ENCODE measurements at places on chromosomes 1 and 21.

GRCh38 chr1:10054465-10054864 is 21.7 kb downstream of the UBE4B start:
- DNase-seq: no peak

GRCh38 chr21:43574741-43575472 is 84.4 kb downstream of the HSF2BP start:
- DNase-seq: no peak

DNA sequence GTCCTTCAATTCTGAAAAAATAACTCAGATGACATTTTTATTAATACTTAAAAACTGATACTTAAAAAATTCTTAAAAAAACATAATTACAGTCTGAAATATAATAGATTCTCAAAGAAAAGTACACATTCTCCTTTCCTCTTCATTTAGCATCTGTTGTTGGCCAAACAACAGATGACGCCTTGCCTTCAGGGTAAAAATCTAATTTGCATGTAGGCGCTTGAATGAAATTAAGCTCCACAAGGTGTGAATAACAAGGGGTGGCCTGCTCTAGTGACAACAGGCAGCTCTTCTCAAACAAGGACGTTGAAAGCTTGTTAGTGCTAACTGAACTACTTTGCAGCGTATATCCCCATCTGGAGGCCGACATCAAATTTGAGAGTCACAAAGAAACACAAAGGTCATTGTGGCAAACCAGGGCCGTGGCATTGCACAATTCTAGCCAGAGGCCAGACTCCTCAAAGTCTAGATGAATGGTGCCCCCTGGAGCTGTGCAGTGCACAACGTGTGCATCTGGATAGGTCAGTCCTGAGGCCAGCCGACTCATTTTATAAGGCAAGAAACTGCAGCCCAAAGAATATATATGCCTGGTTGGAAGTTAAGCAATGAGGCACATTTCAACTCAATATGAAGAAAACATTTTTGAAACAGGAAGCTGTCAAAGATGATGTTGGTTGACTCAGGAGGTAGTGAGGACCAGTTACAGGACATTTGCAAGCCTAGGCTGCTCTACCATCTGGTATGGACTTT is 459.2 kb upstream of the RUNX1 start:
- DNase-seq: no peak

DNA sequence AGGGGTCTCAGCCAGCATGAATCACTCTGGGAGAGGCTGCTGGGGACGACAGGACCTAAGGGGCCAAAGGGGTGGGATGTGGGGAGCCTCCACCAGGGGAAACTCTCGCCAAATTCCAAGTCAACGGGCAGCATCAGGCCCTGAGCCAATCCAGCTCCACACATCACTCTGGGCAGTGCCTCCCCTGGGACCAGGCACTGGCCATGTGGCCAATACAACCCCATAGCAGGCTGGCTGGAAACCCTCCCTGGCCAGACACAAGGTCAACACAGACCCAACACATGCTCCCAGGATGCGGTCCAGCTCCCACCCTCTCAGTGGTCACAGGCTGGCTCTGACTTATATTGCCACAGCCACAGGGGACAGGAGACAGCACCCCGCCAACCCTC is 60.0 kb downstream of the MEGF6 start:
- DNase-seq: no peak

GRCh38 chr1:226370144-226370923 is 37.6 kb downstream of the PARP1 start:
- DNase-seq: no peak

DNA sequence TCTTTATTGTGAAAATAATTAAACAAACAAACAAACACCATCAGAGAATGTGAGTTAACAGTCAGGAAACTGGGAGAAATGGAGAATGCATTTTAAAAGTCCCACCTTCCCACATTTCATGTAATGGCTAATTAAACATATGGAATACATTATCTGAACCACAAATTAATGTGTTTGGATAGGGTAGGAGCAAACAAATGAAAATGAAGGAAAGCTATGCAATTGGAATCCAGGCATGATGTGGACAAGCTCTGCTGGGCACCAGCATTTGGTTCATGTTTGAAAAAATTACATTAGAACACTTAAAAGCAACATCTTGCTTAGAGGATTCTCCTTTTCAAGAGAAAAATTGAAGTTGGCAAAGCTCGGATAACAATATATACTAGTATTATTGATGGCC is 628.1 kb downstream of the LMO4 start:
- DNase-seq: no peak

- no peak for DNase-seq
Measured at GRCh38 chr1:71618191-71618590, 537.4 kb upstream of the ZRANB2 start.

GRCh38 chr1:115880981-115881672 is 40.2 kb upstream of the NHLH2 start:
- no peak for DNase-seq

- no peak for DNase-seq
Measured at GRCh38 chr1:223338811-223339746, 24.9 kb downstream of the SUSD4 start.

DNA sequence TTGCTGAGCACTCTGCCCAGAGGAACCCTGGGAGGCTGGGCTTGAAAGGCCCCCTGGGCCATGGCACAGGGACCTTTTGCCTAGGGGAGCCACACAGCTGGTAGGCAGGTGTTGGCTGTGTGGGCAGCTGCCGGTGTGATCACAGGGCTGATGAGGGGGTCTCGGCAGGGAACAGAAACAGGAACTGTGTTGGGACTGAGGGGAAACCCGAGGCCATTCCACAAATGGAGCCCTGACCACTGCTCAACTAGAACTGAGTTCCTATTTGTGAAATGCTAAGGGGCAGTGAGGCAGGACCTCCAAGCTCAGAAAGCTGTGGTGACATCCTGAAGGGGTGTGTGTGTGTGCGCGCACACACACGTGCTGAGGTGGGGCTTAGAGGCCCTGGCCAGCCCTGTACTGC is 6.4 kb upstream of the THEM5 start:
- no peak for DNase-seq

DNA sequence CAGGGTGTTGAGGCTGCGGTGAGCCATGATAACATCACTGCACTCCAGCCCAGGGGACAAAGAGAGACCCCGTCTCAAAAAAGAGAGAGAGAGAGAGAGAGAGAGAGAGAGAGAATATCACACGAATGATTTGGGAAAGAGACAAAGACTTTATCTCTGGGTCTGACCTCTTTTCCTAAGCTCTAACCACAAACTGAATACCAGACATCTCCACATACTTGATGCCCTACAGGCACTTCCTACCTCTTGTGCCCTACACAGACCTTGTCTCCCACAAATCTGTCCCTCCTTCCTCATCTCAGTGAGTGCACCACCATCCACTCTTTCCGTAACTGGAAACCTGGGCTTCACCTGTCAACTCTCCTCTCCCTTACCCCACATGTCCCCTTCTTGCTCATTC is 27.0 kb upstream of the PTCH2 start:
- no peak for DNase-seq

- DNase-seq: no peak
Measured at GRCh38 chr1:4557949-4558348, 96.5 kb upstream of the AJAP1 start.

DNA sequence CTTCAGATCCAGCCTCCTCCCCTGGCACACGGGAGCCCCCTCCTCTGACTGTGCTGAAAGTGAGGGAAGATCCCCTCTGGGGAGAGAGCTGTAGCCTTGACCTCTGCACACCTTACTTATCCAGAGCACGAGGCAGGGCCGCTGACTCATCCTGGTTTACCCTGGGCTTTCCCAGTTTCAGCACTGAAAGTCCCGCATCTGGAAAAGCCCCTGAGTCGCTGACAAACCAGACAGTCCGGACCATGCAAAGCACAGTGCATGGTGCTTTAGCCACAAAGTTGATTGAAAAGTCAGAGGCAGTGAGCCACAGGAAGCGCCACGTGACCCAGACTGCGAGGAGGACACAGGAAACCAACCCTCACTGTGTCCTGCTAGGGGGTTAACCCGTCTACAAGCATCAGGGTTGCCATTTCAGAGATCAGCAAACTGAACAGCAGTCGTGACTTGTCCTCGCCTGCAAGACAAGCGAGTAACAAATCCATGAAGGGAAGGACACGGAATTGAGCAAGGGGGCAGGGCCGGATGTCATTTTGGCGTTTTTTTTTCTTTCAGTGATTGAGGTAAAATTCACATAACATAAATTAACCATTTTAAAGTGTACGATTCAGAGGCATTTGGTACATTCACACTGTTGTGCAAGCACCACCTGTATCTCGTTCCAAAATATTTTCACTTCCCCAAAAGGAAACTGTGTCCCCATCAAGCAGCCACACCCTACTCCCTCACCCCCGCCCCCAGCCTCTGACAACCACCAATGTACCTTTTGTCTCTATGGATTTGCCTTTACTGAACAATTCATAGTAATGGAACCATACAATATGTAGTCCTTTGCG is 19.9 kb upstream of the IFNGR2 start:
- DNase-seq: no peak

DNA sequence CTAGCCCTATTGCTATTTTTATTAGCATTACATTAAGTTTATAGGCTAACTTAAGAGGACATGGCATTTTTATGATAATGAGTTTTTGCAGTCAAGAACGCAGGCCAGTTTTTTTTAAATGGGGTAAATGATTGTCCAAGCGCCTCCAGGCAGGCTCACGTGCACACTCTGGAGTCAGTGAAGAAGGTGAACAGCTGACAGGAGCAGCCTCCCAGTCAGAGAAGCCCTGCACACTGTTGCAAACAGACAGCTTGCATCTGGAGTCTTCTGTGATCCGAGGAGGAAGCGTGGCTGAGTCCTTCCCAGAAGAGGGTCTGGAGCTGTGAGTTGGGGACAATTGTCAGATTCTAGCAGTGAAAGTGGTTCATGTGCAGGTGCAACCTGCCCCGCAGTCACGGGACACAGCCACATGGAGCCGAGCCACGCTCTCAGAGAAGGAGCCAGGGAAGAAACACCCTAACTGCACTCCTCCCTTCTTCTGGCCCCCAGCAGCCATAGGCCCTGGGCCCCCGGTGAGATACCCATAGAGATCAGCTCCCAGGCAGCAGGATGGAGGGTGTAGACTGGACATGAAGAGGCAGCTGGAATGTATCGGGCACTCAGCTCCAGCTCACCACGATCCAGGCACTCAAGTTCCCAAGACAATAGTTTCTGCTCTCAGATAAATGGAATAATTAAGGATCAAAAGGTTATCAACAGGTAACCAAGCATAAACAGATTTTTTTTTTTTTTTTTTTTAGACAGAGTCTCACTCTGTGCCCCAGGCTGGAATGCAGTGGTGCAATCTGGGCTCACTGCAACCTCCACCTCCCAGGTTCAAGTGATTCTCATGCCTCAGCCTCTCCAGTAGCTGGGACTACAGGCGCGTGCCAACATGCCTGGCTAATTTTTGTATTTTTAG is 26.4 kb downstream of the CAPN2 start:
- DNase-seq: no peak

DNA sequence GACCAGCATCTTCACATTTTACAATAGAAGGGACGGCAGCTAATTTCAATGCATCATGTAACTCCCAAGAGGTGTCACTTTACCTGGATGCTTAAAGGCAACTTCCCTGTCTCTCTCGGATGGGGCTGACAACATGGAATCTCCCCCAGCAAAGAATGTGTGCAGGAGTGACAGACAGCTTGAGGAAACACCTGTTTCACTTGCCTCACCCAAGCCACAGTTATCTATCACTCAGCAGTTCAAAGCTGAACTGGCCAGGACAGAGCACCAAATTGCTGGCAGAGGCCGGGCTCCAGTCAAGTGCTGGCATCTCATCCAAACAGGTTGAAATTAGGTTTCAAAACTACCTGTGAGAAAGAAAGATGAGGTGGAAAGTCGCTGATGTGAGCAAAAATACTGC is 538.0 kb upstream of the PLXNA2 start:
- no peak for DNase-seq

DNA sequence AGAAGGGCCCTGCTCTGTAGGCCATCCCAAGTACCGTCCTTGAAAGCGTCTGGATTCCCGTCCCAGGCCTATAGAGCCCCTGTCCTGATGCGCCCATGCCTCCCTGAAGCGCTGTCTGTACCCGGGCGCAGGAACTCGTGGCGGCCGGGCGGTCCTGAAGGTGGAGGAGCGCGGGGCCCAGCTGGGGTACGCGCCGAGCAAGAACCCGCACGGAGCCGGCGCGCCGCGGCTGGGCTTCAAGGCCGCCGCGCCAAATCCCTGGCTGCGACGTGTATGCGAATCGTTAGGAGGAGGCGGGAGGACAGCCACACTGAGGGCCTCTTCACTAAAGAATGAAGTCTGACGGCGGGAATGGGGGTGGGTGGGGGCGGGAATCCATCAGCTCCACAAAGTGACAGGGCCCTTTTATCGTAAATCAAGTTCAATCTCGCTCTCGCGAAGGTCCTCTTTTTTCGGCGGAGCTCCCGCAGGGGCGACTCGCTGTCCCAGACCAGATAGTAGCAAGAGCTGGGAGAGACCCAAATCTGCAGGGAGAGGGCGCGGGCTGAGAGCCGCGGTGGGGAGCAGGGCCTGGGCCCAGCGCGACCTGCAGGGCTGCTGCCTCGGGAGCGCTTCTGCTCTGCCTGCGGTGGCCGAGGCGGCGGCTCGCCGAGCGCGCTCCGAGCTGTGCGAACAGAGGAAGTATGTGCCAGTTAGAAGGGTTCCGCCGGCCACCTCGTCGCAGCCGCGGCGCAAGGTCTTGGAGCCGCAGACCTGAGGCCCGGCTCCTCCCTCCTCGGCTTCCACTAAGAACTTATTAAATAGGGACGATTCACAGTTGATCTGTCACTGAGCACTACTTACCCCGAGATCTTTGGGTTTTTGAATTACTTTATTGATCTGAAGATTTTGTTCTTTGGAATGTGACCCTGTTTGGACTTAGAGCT is 10.4 kb downstream of the BARHL2 start:
- DNase-seq: no peak

DNA sequence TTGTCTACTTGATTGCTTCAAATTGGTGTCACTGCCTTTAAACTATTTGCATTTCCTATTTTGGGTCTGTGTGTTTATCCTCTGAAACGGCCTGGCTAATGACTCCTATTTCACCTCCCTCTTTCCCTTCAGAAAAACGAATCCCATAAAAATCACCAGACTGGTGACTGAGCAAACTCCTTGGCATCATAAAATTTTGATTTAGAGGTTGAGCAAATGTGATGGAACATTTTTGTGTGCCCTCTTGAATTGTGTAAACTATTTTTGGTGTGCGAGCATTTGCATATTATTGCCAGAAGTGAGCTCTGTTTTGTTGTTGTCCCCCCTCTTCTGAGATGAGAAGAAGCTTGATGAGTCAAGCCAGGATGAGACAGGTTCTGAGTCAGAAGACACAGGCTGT is 316.1 kb downstream of the AJAP1 start:
- no peak for DNase-seq

- DNase-seq: no peak
Measured at GRCh38 chr21:42237577-42237976, 18.6 kb downstream of the ABCG1 start.

DNA sequence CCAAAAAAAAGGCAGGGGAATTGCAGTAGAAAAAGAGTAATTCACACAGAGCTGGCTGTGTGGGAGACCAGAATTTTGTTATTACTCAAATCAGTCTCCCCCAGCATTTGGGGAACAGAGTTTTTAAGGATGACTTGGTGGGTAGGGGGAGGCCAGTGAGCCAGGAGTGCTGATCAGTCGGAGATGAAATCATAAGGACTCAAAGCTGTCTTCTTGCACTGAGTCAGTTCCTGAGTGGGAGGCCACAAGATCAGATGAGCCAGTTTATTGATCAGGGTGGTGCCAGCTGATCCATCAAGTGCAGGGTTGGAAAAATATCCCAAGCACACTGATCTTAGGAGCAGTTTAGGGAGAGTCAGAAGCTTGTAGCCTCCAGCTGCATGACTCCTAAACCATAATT is 23.7 kb upstream of the EDARADD start:
- no peak for DNase-seq

All from AG04449 (cell line).